Lower lobe of right lung (tissue), 2 donors: ENCODE measurements at places on chromosomes 12 and 14. TPM values are rescaled to one million over a fixed set of nuclear protein-coding genes. Genes with fewer than 3 reads are reported as not detected.

OAS2 gene
- total RNA-seq, result 96.4 TPM

DICER1 gene
- total RNA-seq, result 66.4 TPM

SLC6A15 gene
- not detected for total RNA-seq

KRT75 gene
- total RNA-seq, result not detected
